ENCODE measurements at places on chromosomes 12 and 14. TPM values are rescaled to one million over a fixed set of nuclear protein-coding genes. Genes with fewer than 3 reads are reported as not detected.

GRCh38 chr14:24058951-24059475 is 7.2 kb downstream of the CARMIL3 start:
- H3K27ac ChIP-seq = no peak overlapping the region
- no peaks in the 10 kb centered on the region for H3K4me1 ChIP-seq
- DNase-seq = no peak
- H3K36me3 ChIP-seq = no peaks in the 10 kb centered on the region
- H3K4me3 ChIP-seq = no peak overlapping the region
- no peaks in the 10 kb centered on the region for H3K27me3 ChIP-seq

GRCh38 chr12:129561304-129561703 is 342.5 kb downstream of the TMEM132D start:
- H3K36me3 ChIP-seq = no peaks in the 10 kb centered on the region
- H3K4me1 ChIP-seq = no peaks in the 10 kb centered on the region
- no peak for DNase-seq
- H3K4me3 ChIP-seq = no peak overlapping the region

GRCh38 chr14:53004976-53005375 is 54.1 kb upstream of the FERMT2 start:
- DNase-seq = no peak
- H3K4me3 ChIP-seq = no peak overlapping the region
- no peaks in the 10 kb centered on the region for H3K36me3 ChIP-seq
- no peaks in the 10 kb centered on the region for H3K27me3 ChIP-seq

DNA sequence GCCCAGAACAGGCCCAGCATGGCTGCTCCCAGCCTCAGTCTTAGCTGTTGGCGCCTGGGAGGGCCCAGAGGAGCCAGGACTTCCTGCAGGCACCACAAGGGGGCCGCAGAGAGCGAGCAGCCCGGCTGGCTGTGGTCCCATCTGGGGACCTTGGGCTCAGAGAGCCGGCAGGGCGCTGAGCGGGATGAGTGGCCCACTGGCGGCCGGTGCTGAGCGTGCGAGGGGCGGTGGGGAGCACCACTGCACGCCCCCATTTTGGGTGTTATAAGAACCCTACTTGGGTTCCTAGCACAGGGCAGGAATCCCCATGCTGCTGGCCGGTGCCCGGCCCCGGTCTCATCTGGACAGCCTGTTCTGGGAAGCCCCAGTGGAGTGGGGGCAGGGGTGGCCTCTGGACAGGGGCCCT is 25.9 kb upstream of the CRIP2 start:
- H3K4me1 ChIP-seq = peaks cover 3% of the 10 kb centered on the region
- peaks cover 13% of the 10 kb centered on the region for H3K36me3 ChIP-seq
- no peak overlapping the region for H3K4me3 ChIP-seq
- H3K27ac ChIP-seq = no peak overlapping the region
- H3K27me3 ChIP-seq = no peaks in the 10 kb centered on the region
- DNase-seq = peak; percentile 68

GRCh38 chr12:54017027-54017788 is 8.4 kb downstream of the HOXC8 start:
- H3K27me3 ChIP-seq = peaks cover 77% of the 10 kb centered on the region
- H3K4me1 ChIP-seq = peaks cover 6% of the 10 kb centered on the region
- H3K4me3 ChIP-seq = no peak overlapping the region
- no peak overlapping the region for H3K27ac ChIP-seq
- DNase-seq = no peak
- H3K36me3 ChIP-seq = no peaks in the 10 kb centered on the region

GRCh38 chr12:22981711-22982110 is 356.7 kb downstream of the ETNK1 start:
- no peaks in the 10 kb centered on the region for H3K27me3 ChIP-seq
- H3K4me3 ChIP-seq = no peak overlapping the region
- no peaks in the 10 kb centered on the region for H3K36me3 ChIP-seq
- H3K27ac ChIP-seq = no peak overlapping the region

GRCh38 chr14:32731249-32731648 is 207.4 kb upstream of the NPAS3 start:
- no peaks in the 10 kb centered on the region for H3K27me3 ChIP-seq
- H3K4me3 ChIP-seq = no peak overlapping the region
- H3K27ac ChIP-seq = no peak overlapping the region
- H3K36me3 ChIP-seq = no peaks in the 10 kb centered on the region
- no peaks in the 10 kb centered on the region for H3K4me1 ChIP-seq

- DNase-seq = no peak
- no peaks in the 10 kb centered on the region for H3K36me3 ChIP-seq
- peaks cover 4% of the 10 kb centered on the region for H3K4me1 ChIP-seq
- H3K27ac ChIP-seq = no peak overlapping the region
These were observed 11.2 kb upstream of the TCP11L2 start for GRCh38 chr12:106291342-106291741.

GRCh38 chr12:56158926-56159461 is 835 bp downstream of the MYL6 start:
- DNase-seq = peak; percentile 93
- peak overlapping the region; percentile 96 for H3K27ac ChIP-seq

DNA sequence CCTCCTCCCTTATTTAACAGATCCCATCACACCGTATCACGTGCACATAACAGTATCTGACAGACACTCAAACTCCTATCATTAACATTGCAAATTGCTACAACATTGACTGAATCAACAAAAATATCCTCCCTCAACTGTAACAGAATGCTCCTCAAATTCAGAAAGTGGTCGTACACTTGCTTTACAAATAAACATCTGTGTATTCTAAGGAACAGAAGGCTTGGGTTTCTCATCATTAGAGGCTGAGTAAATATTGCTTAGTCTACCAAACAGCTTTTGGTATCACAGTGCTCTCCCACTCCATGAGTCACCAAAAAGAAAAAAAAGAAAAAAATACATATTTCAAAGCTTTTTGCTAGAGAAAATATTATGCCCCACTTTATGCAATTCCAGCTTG is 23.9 kb downstream of the FERMT2 start:
- H3K4me1 ChIP-seq = peaks cover 61% of the 10 kb centered on the region
- no peak for DNase-seq
- no peaks in the 10 kb centered on the region for H3K36me3 ChIP-seq
- H3K27me3 ChIP-seq = no peaks in the 10 kb centered on the region
- no peak overlapping the region for H3K4me3 ChIP-seq

DNA sequence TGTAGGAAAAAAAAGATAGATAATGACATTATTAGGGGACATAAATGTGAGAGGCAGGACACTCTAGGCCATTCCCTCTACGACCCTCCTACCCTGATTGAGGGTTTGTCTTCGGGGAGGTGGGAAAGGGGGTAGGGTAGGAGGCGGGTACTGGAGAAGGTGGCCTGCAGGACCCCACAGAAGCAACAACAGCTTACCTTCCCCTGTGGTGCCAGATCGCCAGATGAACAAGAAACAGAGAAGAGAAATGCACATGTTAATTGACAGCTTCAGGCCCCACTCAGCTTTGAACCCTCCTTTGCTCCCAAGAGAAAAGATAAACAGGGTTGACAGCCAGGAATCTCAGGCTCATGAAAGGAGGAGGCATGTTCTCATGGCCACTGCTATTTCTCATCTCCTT is 4.8 kb downstream of the PHB2 start:
- H3K27ac ChIP-seq = no peak overlapping the region
- peaks cover 32% of the 10 kb centered on the region for H3K36me3 ChIP-seq
- H3K4me3 ChIP-seq = no peak overlapping the region
- H3K4me1 ChIP-seq = peaks cover 47% of the 10 kb centered on the region
- no peak for DNase-seq

DNA sequence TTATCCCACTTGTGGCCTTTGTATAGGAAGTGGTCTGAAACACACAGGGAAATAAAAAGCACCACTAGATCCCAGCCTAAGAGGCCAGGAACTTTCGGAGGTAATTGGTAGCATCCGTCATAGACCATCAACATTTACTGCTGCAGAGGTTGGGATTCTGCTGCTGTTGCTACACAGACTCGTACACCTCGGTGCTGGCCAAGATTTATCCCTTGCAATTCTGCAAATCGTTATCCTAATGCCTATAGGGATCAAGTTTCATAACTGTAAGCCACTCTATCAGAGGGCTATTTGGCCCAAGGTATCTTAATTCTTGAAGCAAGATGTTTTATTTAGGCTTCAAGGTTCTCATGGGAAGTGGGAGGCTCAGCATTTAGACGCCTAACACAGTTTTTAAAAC is 913.6 kb downstream of the GALC start:
- H3K27ac ChIP-seq = no peak overlapping the region
- H3K27me3 ChIP-seq = no peaks in the 10 kb centered on the region

- H3K27me3 ChIP-seq = no peaks in the 10 kb centered on the region
- no peak overlapping the region for H3K4me3 ChIP-seq
- DNase-seq = no peak
- no peaks in the 10 kb centered on the region for H3K36me3 ChIP-seq
- H3K27ac ChIP-seq = no peak overlapping the region
- H3K4me1 ChIP-seq = no peaks in the 10 kb centered on the region
These were observed 226.1 kb downstream of the FOXN3 start for GRCh38 chr14:89190765-89191513.

DNA sequence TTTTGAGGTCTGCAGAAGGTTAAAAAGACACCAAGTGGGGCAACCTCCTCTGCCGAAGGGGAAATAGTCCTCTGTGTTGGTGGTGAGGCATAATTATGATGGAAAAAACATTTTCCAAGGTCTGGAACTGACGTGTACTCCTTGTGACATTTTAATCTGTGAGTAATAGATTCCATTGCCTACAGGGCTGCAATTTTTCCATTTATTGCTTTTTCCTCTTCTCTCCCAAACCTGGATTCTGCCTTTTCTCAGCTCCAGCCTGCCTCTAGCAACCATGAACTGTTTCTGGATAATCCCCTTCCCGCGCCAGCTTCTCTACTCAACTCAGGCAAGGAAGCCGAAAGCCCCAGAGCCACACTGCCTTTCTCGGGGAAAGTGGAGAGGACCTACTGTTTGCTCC is 230.1 kb upstream of the PLXNC1 start:
- no peaks in the 10 kb centered on the region for H3K27me3 ChIP-seq
- H3K27ac ChIP-seq = no peak overlapping the region
- DNase-seq = no peak
- H3K36me3 ChIP-seq = no peaks in the 10 kb centered on the region
- no peaks in the 10 kb centered on the region for H3K4me1 ChIP-seq

GRCh38 chr12:66144791-66145754 is 14.5 kb upstream of the LLPH start:
- H3K36me3 ChIP-seq = no peaks in the 10 kb centered on the region
- peaks cover 13% of the 10 kb centered on the region for H3K4me1 ChIP-seq
- H3K27me3 ChIP-seq = no peaks in the 10 kb centered on the region
- DNase-seq = peak; percentile 66
- peak overlapping the region; percentile 55 for H3K27ac ChIP-seq

GRCh38 chr14:53391631-53392285 is 238.6 kb upstream of the DDHD1 start:
- no peak overlapping the region for H3K4me3 ChIP-seq
- no peak overlapping the region for H3K27ac ChIP-seq
- H3K36me3 ChIP-seq = no peaks in the 10 kb centered on the region
- H3K4me1 ChIP-seq = no peaks in the 10 kb centered on the region

- DNase-seq = no peak
- no peaks in the 10 kb centered on the region for H3K36me3 ChIP-seq
- H3K4me3 ChIP-seq = no peak overlapping the region
- no peaks in the 10 kb centered on the region for H3K4me1 ChIP-seq
- H3K27ac ChIP-seq = no peak overlapping the region
- H3K27me3 ChIP-seq = no peaks in the 10 kb centered on the region
These were observed 117.8 kb upstream of the KRAS start for GRCh38 chr12:25368557-25368956.

DNA sequence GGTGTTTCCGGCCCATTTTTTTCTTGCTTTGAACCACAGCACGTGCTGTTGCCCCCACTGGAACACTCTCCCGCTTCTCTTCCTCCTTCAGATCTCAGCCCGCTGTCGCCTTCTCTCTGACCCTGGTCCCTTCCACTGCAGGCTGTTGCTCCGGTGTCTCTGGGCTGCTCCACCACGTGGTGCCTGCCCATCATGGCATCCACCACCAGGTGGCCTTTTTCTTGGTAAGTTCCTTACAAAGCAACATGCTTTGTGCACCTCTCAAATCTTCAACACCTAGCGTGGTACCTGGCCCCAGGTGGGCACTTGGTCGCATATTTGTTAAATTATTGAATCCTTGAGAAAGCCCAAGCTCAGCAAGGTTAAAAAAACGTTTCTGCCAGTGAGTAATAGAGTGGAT is 19.1 kb downstream of the TUNAR start:
- DNase-seq = peak; percentile 13
- no peak overlapping the region for H3K27ac ChIP-seq
- H3K27me3 ChIP-seq = no peaks in the 10 kb centered on the region
- H3K36me3 ChIP-seq = no peaks in the 10 kb centered on the region
- H3K4me1 ChIP-seq = no peaks in the 10 kb centered on the region

- no peaks in the 10 kb centered on the region for H3K27me3 ChIP-seq
- no peak for DNase-seq
- no peak overlapping the region for H3K27ac ChIP-seq
- peaks cover 14% of the 10 kb centered on the region for H3K4me1 ChIP-seq
These were observed 3.5 kb downstream of the B3GNT4 start for GRCh38 chr12:122206976-122207375.

- H3K4me3 ChIP-seq = no peak overlapping the region
- no peak for DNase-seq
- H3K36me3 ChIP-seq = no peaks in the 10 kb centered on the region
- peaks cover 8% of the 10 kb centered on the region for H3K4me1 ChIP-seq
- H3K27me3 ChIP-seq = no peaks in the 10 kb centered on the region
These were observed 163.3 kb downstream of the DACT1 start for GRCh38 chr14:58801086-58801485.

DNA sequence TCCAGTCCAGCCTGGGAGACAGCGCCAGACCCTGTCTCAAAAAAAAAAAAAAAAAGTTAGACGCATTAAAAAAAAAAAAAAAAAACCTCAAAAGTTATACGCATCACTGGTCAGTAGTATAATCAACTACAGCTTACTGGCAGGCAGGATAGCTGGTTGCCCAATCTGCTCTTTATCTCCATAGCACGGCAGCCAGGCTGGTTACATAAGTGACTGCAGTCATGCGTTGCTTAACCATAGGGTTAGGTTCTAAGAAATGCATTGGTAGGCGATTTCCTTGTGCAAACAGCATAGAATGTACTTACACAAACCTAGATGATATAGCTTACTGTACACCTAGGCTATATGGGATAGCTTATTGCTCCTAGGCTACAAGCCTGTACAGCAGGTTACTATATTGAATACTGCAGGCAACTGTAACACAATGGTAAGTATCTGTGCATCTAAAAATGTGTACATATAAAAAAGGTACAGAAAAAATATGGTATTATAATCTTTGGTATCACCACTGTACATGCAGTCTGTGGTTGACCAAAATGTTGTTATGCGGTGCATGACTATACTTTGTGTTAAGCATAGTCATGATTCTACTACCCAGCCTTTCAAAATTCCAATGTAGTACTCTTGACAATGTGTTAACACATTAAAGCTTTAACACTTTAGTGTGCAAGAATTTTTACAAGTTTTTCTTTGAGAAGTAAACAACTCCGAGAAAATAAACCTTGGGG is 8.1 kb downstream of the L2HGDH start:
- peak; percentile 75 for DNase-seq
- H3K4me3 ChIP-seq = no peak overlapping the region
- H3K36me3 ChIP-seq = no peaks in the 10 kb centered on the region
- H3K27me3 ChIP-seq = no peaks in the 10 kb centered on the region

GRCh38 chr14:31173120-31173837 is 34.3 kb downstream of the HECTD1 start:
- no peak overlapping the region for H3K27ac ChIP-seq
- H3K4me1 ChIP-seq = no peaks in the 10 kb centered on the region
- H3K4me3 ChIP-seq = no peak overlapping the region

FSCB gene
- 2.0 TPM for total RNA-seq

IL26 gene
- total RNA-seq = not detected

C12orf43 gene
- 12.5 TPM for total RNA-seq

PTPRR gene
- 0.39 TPM for total RNA-seq

GUCY2C gene
- not detected for total RNA-seq

GYS2 gene
- not detected for total RNA-seq

TGM1 gene
- 2.1 TPM for total RNA-seq

RILPL2 gene
- total RNA-seq = 13.8 TPM

OR6C2 gene
- total RNA-seq = not detected

BAZ2A gene
- total RNA-seq = 122 TPM

PLBD1 gene
- total RNA-seq = 5.1 TPM

Data from thyroid gland (tissue), 4 donors.